ENCODE measurements at places on chromosomes 4 and X.

DNA sequence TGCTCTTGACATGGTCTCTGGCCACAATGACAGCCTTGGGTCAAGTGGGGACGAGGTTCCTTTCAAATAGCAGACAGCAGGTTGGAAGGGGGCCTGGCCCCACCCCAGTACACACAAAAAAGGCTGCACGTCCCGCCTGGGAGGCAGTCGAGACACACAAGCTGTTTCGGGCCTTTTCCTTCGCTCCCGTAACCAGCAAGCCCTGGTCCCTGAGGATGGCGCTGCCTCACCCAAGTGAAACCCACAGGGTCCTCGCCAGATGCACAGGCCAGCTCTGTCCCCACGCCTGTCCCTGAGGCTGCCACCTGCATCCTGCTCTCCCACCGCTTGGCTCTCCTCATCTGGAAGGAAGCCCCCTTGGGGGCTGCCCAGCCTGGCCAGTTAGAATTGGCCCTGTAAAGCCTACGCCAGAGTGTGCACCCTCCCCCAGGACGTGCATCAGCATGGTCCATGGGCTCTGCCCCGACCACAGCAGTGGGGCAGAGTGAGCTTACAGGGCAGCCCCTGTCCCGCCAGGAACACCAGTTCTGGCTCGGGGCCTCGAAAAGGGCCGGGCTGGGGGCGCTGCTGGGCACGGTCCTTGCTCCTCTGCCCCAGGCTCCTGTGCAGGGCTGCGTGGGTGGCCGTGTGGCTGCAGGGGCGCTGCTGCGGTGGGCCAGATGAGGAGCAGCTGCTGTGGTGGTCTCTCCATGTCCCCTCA is 2.0 kb downstream of the CPLX1 start:
- no peak for DNase-seq

GRCh38 chr4:40747207-40747835 is 2.4 kb upstream of the NSUN7 start:
- peak; percentile 8 for DNase-seq

GRCh38 chrX:136304493-136304892 is 3.7 kb downstream of the ADGRG4 start:
- DNase-seq, result no peak

DNA sequence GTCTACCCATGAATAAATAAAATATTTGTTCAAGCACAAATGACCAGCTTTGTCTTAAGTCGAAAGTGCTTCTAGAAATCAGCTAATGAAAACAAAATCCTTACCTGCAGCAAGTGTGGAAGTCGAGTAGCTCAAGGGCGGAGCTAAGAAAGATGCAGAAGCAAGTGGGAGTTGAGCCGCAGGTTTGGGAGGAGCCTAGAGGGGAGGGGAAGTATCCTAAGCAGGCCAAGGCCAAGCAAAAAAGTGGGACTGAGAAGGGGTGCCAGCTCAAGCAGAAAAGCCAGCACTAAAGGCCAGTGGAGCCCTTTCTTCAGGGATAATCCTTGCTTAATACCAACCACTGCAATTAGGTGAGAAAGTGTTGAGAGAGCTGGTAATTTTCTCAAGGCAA is 60.8 kb downstream of the DLG3 start:
- DNase-seq, result no peak

DNA sequence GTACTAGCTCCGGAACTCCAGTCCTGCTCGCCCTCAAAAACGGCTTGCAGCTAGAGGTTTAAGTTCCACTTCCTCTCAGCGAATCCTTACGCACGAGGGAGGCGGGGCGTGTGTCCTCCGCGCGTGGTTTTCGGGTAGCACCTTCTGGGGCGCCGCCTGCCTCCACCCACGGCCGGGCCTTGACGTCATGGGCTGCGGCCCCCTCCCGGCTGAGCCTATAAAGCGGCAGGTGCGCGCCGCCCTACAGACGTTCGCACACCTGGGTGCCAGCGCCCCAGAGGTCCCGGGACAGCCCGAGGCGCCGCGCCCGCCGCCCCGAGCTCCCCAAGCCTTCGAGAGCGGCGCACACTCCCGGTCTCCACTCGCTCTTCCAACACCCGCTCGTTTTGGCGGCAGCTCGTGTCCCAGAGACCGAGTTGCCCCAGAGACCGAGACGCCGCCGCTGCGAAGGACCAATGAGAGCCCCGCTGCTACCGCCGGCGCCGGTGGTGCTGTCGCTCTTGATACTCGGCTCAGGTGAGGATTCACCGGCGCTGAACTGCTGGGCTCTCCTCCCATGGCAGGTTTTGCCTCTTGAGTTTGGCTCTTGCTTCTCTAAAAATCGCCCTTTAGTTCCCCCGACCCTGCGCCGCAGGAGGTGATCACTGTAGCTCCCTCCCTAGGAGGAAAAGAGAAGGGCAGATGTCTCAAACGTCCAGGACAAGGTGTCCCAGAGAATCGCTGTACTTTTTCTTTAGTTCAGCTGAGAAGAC is at the start of gene AREG:
Gene AREG, plus strand, starts transcription at position 246 of the 752 bp plus-strand sequence. Its CDS starts 210 bp downstream, at position 456.
- DNase-seq, result peak; percentile 65

Data from HEK293T (cell line).